Stimulated activated CD8-positive, alpha-beta memory T cell treated with anti-CD3 and anti-CD28 coated beads, Interleukin-4, amount 100 ng/mL, for 1 hour (primary cell): ENCODE measurements at places on chromosomes 4 and X.

- DNase-seq = no peak
These were observed 152.1 kb upstream of the HPGD start for GRCh38 chr4:174674305-174674840.

GRCh38 chr4:13522282-13523104 lies 21.8 kb downstream of the NKX3-2 start:
- no peak for DNase-seq

GRCh38 chrX:131734621-131735020 lies 190.7 kb downstream of the OR13H1 start:
- no peak for DNase-seq

DNA sequence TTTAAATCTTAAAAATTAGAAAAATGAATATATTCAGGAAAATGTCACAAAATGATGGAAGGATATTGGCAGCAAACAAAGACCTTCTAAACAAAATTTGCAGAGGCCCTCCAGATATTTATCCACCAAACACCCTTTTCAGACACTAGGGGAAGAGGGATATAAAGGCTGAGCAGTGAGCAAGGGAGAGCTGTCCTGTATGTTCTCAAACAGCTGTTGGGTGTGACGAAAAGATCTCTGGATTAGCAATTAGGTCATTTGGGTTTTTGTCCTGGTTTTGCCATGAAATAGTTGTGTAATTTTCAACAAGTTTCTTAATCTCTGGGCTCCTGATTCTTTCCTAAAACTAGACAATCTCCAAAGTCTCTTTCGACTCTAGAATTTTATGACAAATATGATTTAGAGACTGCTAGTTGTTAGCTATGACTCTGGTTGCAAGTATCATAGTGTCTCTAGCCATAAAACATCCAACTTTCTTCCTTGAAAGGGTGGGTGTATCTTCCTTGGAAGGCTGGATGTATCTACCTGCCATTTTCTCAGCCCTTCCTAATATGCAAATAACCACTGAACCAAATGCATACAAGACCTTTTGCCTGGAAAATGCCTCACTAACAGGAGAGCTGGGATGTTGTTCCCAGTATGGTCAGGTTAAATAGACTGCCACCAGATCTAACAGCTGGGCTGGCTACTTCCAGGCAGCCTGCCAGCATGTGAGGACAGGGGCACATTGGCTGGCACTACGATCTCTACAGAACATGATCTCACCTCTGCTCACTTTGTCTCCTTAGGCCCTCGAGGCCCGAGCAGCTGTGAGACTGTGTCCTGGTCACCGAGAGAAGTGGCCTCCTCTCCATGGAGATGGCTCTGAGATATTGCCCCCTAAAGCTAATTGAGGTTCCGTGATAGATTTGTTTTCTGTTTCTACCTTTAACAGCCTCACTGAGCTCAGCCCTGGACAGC lies 225.5 kb upstream of the JADE1 start:
- no peak for DNase-seq

GRCh38 chr4:170589597-170590191 lies 499.9 kb upstream of the AADAT start:
- DNase-seq = no peak

- DNase-seq = no peak
These were observed 24.4 kb downstream of the TSPAN5 start for GRCh38 chr4:98634061-98634460.

DNA sequence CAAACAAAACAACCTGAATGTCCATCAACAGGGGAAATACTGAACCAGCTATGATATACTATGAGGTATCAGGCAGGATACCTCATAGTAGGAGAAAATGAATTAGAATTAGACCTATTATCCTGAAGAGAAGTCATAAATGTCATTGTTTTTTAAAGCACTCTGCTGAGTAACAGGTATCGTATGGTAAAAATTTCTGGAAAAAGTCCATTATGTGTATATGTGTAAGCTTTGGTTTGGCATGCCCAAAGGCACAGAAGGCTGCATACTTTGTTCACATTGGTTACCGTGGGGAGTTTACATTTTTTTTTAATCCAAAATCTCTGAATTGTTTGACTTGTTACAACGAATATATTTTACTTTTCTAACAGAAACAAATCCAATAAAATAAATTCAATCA lies 70.5 kb downstream of the RPS3A start:
- no peak for DNase-seq

GRCh38 chr4:153725136-153725830 lies 34.5 kb downstream of the RNF175 start:
- DNase-seq = no peak

DNA sequence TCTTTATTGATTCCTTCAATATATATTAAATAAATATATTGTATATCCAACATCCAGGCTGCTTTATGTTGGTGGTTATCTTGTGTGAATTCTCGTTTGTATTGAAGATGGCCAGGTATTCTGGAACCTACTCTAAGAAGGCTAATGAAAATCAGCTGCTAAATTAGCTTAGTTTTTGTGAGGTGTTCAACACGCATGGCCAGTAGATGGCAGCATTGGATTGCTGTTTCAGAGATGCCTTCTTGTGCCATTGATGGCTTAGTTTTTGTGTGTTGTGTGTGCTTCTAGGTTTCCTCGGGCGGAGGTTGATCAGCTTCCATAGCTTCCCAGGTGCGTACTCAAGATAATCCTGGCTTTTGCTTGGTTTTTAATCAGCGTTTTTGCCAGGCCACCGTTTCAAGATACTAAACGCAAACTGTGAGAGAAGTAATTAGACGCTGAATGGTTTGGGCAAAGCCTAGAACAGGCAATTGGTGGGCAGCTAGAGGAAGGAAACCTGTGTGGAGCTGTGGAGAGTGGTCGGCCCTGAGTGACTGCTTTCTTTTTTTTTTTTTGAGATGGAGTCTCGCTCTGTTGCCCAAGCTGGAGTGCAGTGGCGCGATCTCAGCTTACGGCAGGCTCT lies 15.1 kb downstream of the NOCT start:
- DNase-seq = peak; percentile 57

- no peak for DNase-seq
These were observed 54.1 kb upstream of the VEGFD start for GRCh38 chrX:15438332-15438731.

DNA sequence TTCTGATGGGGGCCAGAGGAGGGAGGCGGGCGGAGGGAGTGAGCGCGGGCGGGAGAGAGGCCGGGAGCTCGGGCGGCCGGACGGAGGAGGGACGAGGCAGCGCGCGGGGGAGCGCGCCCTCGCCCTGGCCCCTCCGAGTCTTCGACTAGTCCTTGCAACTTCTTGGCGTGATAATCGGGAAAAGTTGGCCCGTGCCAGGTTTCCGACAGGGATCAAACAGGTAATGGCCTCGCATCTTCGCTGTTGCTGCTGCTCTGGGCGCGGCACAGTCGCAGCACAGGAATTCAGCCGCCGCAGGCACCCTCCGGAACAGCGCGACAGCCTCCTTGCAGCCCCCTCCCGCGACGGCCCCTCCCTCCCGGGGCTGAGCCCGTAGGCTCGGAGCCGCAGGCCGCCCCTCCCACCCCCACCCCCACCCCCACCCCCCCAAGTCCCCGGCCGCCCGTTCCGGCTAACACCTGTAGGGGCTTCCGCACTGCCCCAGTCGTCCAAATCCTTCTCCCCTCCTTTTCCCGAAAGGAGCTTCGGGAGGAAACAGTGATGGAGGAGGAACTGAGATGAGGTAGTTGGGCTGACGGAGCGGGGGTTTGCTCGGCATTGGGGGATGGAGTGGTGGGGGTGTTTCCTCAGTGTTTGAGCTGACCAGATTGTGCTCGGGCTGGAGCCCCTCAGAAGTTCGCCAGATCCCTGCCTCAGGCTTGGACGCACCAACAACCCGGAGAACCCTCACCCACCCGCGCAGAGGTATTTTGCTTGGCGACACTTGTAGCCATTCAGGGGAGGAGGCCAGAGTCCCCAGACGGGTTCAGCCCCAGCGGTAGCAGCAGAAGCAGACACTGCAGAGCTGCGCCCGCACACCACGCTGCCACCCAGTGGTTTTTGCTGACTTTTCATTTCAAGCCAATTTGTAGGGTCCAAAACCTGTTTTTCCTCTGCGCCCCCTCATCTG lies at the start of gene FGF13:
Gene FGF13 (minus strand): TSS at position 319 of the 949 bp plus-strand sequence. CDS start 714 bp downstream, outside the sequence.
- DNase-seq = no peak

- DNase-seq = no peak
These were observed 19.0 kb downstream of the TMEM47 start for GRCh38 chrX:34638116-34638515.

- DNase-seq = no peak
These were observed 125.0 kb upstream of the PJA1 start for GRCh38 chrX:69290292-69290691.

GRCh38 chr4:150694438-150694837 lies 112.5 kb downstream of the MAB21L2 start:
- no peak for DNase-seq

DNA sequence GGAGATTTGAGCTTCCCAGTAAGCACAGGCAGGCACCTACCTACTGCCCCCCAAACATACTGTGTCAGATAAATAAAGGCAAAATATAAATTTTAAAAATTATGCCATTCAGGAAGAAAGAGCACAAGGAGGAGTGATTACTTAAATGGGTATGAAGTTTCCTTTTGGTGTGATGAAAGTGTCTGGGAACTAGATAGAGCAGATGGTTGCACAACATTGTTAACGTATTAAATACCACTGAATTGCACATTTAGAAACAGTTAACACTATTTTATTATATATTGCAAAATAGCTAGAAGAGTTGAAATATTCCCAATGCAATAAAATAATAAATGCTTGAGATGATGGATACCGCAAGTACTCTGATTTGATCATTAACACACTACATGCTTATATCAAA lies 374.7 kb upstream of the FGF13 start:
- DNase-seq = no peak

DNA sequence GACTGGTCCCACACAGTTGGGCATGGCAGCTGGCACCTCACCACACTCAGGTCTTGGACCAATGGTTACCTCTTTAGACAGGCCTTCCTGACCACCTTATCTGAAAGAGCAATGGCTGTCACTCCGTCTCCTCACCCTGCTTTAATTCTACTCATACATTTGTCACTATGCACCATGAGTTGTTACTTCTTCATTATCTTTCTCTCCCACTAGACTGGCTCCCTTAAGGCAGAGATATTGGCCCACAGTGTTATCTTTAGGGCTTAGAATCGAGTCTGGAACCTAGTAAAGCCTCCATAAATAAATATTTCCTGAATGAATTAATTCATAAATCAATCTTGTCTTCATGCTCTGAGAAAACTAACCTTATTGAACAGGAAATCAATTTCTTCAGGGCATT lies 46.6 kb downstream of the DCHS2 start:
- DNase-seq = no peak

DNA sequence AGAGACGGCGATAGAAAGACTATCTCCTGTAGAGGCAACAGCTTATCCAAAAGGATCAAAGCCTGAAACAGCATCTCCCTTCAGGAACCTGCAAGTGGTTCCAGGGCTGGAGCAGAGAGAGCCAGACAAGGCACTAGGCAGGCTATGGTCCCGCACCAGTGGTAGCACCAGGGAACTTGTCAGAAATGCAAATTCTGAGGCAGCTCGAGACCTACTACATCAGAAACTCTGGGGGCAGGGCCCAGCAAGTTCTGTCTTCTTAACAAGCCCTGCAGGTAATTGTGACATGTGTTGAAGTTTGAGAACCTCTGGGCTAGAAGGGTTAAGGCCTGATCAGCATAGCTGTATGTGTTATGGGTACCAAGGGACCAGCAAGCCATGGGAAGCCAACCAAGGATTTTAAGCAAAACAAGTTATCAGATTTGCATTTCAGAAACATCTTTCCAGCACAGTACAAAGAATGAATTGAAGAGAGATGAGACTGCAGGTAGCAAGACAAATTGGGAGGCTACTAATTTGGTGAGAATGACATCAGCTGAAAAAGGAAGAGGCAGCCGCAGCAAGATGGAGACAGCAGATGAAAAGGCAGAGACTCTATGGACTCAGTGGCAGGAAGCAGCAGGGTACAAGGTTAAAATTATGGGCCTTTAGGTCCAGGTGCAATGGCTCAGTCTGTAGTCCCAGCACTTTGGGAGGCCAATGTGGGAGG lies 139.7 kb downstream of the TSPAN5 start:
- no peak for DNase-seq

- no peak for DNase-seq
These were observed 122.7 kb downstream of the NPNT start for GRCh38 chr4:106017975-106018374.

- no peak for DNase-seq
These were observed 82.3 kb downstream of the PRSS12 start for GRCh38 chr4:118270492-118270891.

DNA sequence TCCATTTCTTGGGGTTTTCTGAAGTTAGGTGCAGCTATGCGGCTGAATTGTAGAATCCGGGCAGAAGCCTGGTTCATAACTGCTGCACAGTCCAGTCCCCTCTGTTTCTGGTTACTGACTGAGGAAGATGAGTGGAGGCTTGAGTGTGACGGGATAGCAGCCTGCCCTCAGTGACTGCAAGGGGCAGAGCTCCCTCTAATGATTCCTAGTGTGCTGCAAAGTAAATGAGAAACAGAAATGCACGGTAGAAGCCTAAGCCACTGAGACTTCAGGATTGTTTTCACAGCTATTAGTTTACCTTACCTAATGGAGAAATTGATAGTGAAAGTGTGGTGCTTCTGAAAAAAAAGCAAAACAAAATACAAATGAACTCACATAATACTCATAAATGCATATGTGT lies 189.2 kb downstream of the GPM6A start:
- DNase-seq = no peak

DNA sequence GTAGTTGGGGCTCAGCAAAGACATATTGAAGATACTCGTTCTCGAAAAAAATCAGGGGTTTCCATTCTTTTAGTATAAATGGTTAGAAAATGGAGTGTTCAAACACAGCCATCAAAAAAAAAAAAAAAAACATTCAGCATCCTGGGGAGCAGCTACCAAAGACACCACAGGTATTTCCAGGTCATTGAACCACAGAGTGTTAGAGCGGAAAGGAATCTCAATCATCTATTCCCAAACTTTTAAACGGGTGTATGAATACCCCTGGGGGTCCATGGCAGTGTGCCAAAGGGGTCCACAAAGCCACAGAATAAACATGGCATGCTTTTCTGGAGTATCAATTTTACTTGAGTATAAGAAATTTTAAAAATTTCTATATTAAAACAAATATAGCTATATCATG lies 6.9 kb upstream of the FGF16 start:
- DNase-seq = no peak

DNA sequence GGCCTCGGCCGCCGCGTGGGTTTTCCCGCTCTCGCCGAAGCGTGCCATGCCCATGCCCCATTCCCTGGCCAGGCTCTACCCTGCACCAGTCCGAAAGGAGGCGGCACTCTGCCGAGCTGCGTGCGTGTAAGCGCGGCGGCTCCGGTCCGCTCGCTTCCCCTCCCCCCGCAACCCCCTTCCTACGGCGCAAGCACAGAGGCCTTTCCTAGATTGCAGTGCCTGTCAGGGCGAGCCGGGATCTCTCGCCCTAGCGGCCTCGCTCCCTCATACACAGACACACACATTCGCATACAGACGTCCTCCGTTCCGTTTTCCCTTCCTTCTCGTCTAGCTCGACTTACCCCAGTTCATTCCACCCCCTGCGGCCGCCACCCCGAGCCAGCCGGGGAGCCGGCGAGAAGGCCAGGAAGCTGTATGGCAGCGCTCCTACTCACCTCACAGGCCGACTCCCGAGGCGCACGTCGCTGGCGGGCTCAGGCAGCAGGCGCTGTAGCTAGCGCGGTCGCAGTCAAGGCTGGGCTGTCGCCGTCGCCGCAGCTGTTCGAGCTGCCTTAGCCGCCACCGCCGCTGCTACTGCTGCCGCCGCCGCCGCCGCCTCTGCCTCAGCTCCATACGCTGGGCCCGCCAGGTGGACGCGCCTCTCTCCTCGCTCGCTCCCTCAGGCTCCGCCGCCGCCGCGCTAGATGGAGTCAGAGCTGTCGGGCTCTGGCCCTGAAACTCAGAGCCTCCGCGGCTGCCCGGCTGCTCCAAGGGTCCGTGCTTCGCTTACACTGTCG lies 615 bp downstream of the NEXMIF start:
- no peak for DNase-seq

- no peak for DNase-seq
These were observed 30.7 kb downstream of the SRPX2 start for GRCh38 chrX:100674705-100675104.
